ENCODE measurements at places on chromosomes 6 and 20. TPM values are rescaled to one million over a fixed set of nuclear protein-coding genes. Genes with fewer than 3 reads are reported as not detected.

Gene LY6G5C
- 2.3 TPM for total RNA-seq

DNA sequence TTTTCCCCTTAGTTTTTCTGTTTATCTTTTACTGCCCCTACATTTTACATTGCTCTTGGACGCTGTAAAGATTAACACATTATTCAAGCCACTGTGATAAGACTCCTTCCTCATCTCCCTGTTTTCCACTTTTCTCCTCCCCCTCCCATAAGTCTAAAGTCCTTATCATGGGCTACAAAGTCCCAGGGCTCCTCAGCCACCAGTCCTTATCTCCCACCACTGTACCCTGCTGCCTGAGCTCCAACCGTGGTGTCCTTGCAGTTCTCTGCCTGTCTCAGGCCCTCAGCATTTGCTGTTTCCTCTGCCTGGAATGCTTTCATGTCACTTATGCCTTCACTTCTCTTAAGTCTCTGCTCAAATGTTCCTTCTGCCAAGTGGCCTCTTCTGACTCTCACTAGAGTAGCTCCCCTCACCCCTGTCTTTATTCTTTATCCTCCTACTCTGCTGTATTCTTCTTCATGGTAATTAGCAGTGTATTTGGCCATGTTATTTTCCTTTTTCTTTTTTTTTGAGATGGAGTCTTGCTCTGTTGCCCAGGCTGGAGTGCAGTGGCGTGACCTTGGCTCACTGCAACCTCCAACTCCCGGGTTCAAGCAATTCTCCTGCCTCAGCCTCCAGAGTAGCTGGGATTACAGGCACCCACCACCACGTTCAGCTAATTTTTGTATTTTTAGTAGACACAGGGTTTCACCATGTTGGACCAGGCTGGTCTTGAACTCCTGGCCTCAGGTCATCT lies 10.8 kb upstream of the LATS1 start:
- H3K4me3 ChIP-seq, result no peak overlapping the region
- H3K27ac ChIP-seq, result no peak overlapping the region
- DNase-seq, result no peak
- H3K36me3 ChIP-seq, result peaks cover 19% of the 10 kb centered on the region

DNA sequence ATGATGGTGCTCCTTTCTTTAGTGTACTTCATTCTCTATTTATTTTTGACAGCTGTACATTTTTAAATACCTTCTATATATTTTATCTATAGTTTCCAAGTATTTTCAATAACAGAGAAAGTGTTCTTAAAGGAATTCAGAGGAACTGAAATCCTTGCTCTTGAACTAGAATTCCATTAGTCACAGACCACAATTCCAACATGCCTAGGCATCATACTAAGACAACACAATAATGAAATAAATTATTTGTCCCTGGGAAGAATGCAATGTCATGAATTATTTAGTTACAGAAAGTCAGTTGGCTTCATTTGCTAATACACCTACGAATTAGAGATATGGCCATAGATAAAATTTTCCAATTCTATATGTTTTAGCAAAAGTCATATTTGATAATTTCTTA lies 671.2 kb downstream of the EPHA7 start:
- DNase-seq, result no peak
- no peak overlapping the region for H3K4me3 ChIP-seq
- H3K36me3 ChIP-seq, result peaks cover 9% of the 10 kb centered on the region
- no peak overlapping the region for H3K27ac ChIP-seq
- H3K4me1 ChIP-seq, result no peaks in the 10 kb centered on the region

DNA sequence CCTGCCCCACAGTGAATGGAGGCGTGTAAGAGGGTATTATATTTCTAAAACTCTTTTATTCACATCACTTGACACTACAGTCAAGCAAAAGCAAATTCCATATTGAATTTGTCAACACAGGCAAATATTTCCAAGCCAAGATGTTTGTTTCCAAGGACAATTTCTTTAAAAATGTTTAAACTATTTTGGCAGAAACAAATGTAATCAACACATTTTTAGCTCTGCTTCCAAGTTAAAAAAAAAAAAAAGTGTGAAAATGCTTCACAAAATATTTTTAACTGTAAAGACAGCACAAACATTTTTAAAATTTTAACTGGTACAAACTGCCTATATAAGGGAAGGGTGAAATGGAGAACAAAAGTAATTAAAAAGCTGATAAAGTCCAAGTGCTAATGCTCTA lies 44.9 kb upstream of the DST start:
- H3K27ac ChIP-seq, result no peak overlapping the region
- H3K27me3 ChIP-seq, result no peaks in the 10 kb centered on the region
- no peaks in the 10 kb centered on the region for H3K36me3 ChIP-seq
- H3K4me1 ChIP-seq, result peaks cover 18% of the 10 kb centered on the region
- no peak for DNase-seq
